Dorsolateral prefrontal cortex (tissue), 122 donors: ENCODE measurements at places on chromosomes 4 and X. TPM values are rescaled to one million over a fixed set of nuclear protein-coding genes. Genes with fewer than 3 reads are reported as not detected.

The ADH1B gene
- total RNA-seq, result 6.5 TPM

The SRPX2 gene
- total RNA-seq, result 1.5 TPM

- DNase-seq, result no peak
Observed at GRCh38 chr4:1730532-1731135, 9.3 kb downstream of the TACC3 start.

DNA sequence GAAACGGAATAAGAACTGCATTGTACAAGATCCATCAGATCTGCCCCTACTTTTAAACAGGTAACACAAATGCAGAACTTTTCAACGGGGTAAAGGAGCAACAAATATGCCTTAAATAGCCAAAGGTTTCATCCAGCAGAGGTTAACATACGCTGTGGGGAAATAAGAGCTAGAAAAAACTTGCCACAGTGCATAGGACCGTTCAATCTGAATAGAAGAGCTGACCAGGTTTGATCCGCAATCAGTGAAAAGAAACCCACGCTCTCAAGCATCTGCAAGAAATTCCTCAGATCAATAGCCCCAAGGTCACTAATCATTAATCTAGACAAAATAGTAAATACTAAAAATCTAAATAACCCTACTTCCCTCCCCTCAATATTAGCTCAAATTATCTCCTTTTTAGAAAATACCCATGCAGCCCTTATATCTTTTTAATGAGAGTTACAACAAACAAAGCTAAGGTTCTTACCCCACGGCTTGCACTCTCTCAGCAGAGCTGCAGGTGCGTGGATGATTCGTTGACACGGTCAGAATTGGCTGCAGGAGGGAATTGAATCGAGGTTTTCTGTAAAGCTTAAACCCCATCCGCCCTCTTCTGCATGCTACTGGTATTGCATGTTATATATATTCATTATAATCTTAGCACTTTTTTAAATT lies at the start of gene TLR10:
Gene TLR10, minus strand, starts transcription at position 539 of the 657 bp plus-strand sequence. CDS start 7,400 bp downstream, outside the sequence.
- no peak for DNase-seq

GRCh38 chr4:88907478-88907877 lies 149.5 kb downstream of the FAM13A start:
- no peak for DNase-seq

The CSAG1 gene
- not detected for total RNA-seq

The UCHL1 gene
- total RNA-seq, result 1,044 TPM
